EH (cell line): ENCODE measurements at places on chromosomes 16 and 17.

GRCh38 chr17:61144617-61145564, 254.8 kb upstream of the TBX2 start:
- DNase-seq: no peak

DNA sequence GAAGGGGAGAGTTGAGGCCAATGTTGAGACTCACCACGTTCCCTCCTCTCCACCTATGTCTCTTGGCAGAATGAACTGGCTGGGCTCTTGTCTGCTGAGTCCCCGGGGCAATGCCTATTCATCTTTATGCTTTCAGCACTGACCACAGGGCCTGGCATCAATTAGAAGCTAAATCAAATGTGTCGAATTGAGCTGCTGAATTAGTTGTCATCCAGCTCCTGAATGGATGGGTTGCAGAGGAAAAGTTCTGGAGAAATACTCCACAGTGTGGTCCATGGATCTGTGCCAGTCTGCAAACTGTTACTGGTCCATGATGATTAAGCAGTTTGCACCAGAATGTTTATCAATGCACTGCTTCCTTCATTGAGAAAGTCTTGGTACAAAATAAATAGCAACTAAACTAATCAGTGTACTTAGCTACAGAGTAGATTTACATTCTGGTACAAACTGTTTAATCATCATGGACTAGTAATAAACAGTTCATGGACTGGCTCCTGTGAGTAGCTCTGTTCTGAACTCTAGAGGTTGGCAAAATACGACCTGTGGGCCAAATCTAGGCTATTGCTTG, 4.6 kb downstream of the CNGB1 start:
- no peak for DNase-seq

DNA sequence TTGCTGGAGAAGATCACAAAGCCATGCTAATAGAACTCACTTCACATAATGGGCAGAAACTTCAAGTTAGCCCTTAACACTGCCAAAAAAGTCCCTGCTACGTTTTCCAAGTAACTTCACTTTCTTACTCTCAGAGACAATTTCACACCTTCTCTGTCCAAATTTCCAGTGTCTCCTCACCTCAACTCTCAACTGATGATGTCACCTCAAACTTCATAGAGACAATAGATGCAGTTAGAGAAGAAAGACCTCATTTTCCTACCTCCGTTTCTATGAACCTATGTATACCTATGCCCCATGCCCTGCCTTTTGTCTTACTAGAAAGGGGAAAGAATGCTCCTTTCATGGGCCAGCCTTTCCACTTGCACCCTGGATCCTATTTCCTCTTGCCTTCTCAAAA, 14.2 kb upstream of the EFCAB3 start:
- DNase-seq: no peak

DNA sequence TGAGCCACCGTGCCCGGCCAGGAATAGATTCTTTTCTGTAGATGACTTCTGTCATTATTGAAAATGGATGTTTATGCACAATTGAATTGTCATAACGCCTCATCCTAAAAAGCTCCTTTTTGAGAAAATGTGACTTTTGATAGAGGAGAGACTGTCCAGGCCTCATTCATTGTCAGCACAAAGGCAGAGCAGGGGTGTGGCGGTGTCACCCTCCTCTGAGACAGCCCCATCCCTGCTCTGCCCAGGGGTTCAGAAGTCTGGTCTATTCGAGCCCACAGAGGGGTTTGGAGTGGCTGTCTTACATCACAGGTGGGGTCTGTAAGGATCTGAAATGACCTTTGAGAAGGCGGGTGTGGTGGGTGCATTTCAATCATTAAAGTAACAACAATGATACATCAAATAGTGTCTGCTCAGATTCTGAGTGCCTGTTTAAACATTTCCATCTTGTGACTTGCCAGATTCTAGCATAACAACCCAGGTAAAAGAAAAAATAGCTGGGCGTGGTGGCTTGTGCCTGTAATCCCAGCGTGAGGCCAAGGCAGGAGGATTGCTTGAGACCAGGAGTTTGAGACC, 161.0 kb downstream of the SEC14L1 start:
- no peak for DNase-seq

GRCh38 chr16:50238868-50239301, 27.5 kb upstream of the ADCY7 start:
- DNase-seq: no peak
